Activated T-helper 9 cell treated with anti-CD3 and anti-CD28 coated beads, Interleukin-2, amount 50 U/mL, for 16 hours (primary cell): ENCODE measurements at places on chromosomes 1 and 21.

DNA sequence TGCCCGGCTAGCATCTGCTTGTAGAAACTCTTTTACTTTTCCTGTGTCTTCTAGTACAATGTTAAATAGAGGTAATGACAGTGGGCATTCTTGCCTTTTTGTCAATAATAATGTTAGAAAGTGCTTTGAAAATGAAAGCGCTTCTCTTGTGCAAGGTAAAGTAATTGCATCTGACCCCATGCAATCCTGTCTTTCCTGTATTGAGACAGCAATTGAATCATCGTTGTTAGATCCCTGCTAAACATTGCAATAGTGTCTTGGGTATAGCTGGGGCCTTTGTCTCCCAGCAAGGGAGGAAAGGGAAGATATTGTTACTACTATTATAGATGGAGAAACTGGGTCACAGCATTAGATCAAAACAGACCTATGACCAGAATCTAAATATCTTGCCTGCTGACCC lies 80.9 kb downstream of the TLR5 start:
- no peak for DNase-seq

- DNase-seq: no peak
Measured at GRCh38 chr1:245552331-245552730, 397.5 kb downstream of the KIF26B start.

DNA sequence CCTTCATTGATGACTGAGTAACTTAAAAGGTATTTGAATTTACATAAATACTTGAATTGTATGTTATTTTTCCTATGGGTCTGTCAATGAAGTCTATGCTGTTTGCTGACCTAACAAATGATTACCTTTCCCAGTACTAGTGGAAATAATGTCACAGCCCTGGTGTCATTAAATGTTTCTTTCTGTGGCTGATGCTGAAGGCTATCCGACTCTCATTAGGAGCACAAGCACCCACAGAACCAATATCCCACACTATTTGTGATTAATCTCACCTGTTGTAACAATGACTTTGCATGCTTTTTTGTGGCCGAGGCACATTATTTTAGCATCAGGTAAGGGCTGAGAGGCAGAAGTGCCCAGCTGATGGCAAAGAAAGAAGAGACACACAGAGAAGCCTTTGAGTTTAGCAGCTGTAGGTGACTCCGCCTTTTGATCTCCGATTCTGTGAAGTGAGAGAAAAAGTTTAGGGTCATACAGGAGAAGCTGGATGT lies 25.8 kb upstream of the TRIM45 start:
- DNase-seq: no peak

GRCh38 chr1:18397641-18398040 lies 83.1 kb upstream of the KLHDC7A start:
- no peak for DNase-seq

DNA sequence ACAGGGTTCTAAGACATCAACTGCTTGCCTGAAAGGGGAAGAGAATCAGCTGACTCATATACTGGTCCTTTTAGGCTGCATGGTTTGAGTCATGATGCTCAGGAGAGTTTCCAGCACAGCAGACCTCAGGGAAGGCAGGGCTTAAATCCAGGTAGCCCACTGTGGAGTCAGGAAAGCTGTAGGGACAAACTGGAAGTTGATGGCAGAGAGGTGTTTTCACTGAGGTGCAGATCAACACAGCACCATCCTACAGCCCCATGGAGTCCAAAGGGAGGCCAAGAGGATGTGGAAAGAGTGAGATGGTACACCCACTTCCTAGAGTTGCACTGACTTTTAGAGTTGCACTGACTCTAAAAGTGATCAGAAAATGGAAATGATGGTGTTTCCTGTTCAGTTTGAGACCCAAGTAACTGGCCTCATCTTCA lies 252.4 kb upstream of the DUSP10 start:
- no peak for DNase-seq

GRCh38 chr1:195047772-195048171 lies 1560.5 kb downstream of the KCNT2 start:
- DNase-seq: no peak

DNA sequence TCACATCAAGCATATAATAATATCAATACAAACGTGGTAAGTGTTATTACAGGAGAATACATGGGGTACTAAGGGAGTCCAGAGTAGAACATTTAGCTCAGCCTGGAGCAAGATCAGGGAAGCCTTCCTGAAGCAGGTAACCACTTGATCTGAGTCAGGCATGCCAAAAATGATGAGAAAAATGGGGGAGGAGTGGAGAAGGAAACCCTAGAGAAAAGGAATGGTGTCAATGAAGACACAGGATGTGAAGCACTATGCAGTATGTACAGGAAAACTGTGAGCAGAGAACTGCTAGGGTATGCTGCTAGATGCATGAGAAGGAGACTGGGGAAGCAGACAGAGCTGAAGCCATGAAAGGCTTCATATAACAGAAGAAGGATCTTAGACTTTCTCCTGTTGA lies 84.7 kb downstream of the NOTCH2 start:
- no peak for DNase-seq

- peak; percentile 9 for DNase-seq
Measured at GRCh38 chr1:12518931-12519692, 98.9 kb downstream of the DHRS3 start.
